ENCODE measurements at places on chromosomes 1 and 21. TPM values are rescaled to one million over a fixed set of nuclear protein-coding genes. Genes with fewer than 3 reads are reported as not detected.

DNA sequence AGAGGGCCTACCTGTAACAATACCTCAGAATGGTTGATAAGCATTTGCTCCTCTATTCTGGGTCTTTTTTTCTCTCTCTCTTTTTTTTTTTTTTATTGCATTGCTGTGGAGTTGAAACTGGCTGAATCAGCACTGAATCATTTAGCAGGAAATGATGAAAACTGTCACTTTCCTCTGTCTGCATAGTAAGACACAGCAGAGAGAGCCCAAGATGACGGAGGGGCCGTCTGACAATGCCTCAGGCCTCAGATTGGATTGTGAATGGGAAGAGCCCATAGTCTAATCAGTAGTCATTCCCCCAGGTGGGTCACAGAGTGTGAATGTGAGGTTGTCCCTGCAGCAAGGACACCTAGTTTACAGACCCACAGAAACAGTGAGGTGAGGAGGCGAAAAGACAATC, 193.2 kb upstream of the PLXNA2 start:
- DNase-seq: no peak

The HAPLN2 gene
- total RNA-seq: 1.9 TPM

The DONSON gene
- total RNA-seq: 6.8 TPM

The UMODL1 gene
- total RNA-seq: not detected

The SELENBP1 gene
- total RNA-seq: 50.0 TPM

The TAS1R1 gene
- not detected for total RNA-seq

Measured in kidney (tissue), 22 donors.